ENCODE measurements at places on chromosomes 3 and 15.

- DNase-seq: no peak
Measured at GRCh38 chr3:148238421-148238821, 459.3 kb upstream of the AGTR1 start.

- DNase-seq: no peak
Measured at GRCh38 chr3:111712294-111713167, 117.4 kb upstream of the ZBED2 start.

GRCh38 chr15:85752124-85752475 lies 42.6 kb downstream of the KLHL25 start:
- no peak for DNase-seq

- no peak for DNase-seq
Measured at GRCh38 chr3:66473692-66474091, 27.1 kb downstream of the LRIG1 start.

- no peak for DNase-seq
Measured at GRCh38 chr3:108472001-108472591, 38.3 kb downstream of the MYH15 start.

DNA sequence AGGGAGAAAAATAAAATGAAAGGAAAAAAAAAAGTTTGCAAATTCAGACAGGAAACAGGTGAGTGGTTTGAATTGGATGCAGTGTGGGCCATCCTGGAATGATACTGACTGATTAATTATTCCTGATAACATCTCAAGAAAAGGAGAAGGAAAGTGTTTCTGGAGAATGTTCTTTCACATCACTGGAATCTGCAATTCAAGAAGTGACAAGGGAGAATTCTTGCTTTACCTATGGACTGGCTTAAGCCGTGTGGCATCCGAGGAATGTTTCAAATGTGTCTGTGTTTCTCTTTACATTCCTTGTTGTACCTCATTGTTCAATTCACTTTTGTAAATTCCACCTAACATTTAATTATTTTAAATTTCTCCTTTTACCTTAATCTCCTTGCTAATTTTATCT lies 465.0 kb downstream of the EPHB1 start:
- DNase-seq: no peak

DNA sequence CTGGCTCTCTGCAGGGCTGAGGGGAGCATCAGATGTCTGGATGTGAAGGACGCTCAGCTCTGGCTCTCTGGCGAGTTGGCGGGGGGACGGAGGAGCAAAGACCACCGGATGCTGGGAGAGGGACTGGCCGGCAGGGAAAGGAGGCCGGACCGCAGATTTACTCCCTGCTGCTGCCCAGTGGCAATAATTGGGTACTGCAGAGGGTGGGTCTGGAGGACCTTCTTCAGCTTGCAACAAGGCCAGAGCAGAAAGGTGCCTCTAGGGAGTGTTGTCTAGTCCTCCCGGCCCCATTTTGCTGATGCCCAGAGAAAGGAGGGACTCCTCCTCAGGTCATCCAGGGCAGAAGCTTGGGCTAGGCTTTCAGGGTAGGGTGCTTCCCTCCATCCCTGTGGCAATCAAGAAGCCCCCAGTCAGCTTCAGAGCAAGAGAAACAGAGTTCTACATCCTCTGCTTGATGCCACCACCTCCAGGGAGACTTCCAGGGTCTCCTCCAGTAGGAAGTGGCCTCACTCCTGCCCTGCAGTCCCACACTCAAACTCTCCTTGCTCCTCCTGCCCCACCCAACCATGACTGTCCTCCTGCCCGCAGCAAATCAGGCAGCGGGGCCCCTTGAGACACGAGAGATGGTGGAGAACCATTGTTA lies 20.3 kb upstream of the CSPG4 start:
- no peak for DNase-seq

DNA sequence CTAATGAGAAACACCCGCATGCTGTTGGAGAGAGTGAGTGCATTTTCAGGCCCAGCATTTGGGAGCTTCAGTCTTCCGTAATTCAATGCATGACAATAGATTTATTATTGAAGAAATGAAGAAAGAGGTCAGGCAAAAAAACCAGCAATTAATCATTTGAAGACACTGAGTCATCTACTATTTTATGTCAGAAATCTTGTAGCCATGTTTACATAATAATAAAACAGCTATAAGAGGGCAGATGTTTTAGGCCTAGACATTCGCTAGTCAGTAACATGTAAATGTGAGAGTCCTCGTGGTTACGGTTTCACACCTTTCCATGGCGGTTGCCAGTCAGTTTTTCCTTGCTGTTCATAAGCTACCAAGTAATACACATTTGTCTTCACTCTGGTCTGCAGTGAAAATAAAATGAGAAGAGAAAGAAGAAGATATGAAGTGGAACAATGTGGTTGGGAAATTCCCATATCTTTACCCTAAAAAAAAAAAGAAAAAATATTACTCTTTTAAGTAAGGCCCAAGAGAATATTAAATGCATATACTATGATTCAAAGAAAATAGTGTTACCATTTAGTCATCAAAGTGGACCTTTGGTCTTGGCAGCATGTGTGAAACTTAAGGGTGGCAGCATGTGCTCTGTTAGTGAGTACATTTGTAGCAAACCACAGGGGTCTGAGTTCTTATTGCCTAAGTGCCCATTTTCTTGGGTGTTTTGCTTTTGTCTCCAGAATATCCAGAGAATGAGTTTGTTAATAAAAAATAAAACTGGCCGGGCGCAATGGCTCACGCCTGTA lies 140.5 kb upstream of the TBL1XR1 start:
- no peak for DNase-seq

- no peak for DNase-seq
Measured at GRCh38 chr3:117161816-117162215, 452.2 kb downstream of the TUSC7 start.

- DNase-seq: no peak
Measured at GRCh38 chr3:128504533-128504915, 11.5 kb upstream of the GATA2 start.
